Activated effector memory CD4-positive, alpha-beta T cell treated with Interleukin-2 at 50 U/mL for 16 hours (primary cell): ENCODE measurements at places on chromosomes 2 and 18.

- DNase-seq: no peak
Measured at GRCh38 chr18:7568426-7568825, 1.3 kb downstream of the PTPRM start.

DNA sequence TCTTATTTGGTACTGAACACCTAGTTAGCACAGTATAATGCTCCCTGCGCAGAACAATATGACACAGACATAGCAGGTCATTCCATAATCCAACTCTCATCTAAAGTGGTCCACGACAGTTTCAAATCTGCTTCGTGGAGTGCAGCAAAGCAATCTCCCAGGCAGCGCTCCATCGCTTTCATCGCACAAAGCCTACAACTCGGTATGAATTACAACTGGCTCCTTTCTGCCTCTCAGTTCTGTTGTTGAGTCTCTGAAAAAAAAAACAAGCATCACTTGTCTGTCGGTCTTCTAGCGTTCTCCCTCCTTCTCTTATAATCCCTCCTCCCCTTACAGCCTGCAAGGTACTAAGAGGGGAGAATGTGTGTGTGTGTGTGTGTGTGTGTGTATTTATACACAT, 123.5 kb downstream of the FIGN start:
- no peak for DNase-seq

DNA sequence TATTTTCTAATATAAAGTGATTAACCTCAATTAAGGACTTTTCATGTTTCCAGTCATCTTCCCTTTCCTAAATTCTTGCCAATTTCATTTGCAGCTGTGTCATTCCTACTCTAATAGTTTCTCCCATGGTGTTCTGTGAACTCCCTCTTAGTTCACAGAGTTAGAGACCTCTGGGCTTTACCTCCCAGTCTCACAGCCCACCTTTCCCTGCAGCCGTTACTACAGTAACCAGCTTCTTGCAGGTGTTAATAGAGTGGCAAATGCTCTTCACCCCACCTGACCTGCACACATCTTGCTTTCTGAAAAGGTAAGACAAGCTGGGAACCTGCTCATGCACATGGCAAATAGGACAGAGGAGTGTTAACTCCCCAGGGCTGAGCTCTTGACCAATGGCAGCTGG, 250.1 kb downstream of the FBXO15 start:
- no peak for DNase-seq

DNA sequence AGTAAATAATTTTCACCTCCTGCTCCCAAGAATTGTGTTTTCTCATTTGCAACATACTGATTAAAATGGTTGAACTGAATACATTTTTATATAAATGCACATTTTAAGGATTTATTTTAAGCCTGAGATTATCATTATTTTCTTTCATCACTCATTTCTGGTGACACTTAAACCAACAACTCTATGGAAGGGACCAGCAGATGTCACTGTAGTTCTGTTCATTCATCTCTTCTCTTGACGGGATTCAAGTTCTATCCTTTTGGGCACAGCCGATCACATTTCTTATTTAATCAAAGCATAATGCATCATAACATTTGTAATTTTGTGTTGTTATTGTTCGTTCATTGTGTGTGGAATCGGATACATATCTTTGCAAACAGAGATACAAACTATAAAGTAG, 417.9 kb downstream of the HRH4 start:
- DNase-seq: no peak

DNA sequence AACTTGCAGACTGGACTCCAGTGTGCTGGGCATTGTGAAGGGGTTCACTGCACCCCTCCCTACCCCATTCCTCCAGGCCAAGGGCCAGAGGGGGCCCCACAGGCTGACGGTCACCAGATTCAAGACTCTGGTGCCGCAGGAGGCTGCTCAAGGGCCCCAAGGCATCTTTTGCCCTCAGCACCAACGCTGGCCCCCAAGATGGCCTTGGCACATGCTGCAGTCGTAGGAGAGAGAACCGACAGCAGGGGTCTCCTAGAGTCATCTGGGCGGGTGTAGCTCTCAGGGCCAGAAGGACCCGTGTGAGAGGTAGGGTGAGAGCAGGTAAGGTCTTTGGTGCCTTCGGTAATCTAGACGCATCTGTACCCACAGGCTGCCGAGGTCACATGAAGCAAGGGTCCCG, 18.7 kb upstream of the ODC1 start:
- no peak for DNase-seq

DNA sequence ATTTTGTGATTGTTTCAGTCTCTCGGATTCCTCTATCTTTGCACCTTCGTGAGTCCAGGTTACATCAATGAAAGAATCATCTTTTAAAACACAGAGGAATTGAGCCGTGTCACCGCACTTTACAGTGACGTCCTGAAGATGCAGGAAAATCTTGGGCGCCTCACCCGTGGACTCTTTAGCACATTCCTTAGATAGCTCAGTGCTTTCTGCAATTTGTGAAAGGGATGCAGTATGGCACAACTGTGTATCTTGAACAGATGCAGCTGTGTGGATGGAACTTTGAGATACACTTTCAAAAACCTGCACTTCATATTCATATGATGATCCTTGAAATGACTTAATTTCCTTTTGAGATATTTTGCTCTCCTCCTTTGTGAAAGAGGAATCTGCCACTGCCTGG, 50.9 kb downstream of the TTN start:
- DNase-seq: no peak
